Glutamatergic neuron (in vitro differentiated cells): ENCODE measurements at places on chromosomes 2 and 18.
A peak's percentile ranks its signal among the peaks of the same experiment; 100 is the strongest.

DNA sequence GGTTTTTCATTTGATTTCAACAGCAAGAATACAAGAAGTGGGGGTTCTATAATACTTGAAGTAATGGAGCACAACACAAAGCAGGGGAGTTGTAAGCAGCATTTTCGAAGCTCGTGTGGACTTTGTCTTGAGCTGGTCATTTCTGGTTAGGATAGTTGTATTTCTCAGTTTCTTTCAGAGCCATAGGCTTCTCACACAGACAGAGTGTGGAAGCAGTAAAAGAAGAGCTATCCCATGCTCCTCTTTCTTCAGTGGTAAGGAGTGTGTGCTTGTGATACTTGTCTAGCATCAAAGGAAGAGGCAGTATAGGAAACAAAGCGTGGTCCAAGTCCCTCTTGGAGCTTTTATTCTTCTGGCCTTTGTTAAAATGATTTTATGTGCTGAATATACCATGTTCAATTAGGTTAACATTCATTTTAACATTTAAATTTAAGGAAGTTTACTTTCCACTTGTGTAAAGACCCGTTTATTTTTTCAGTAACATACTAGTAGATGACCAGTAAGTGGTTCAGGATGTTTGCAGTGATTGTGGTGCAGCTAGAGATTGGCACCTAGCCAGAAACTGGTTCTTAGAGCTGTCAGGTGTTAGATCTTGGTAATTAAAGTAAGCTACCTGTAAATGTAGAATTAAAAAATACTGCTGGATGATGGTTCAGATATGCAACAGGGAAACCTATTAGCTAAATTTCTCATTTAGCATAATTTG, 14.6 kb downstream of the CCNYL1 start:
- no peak for DNase-seq

DNA sequence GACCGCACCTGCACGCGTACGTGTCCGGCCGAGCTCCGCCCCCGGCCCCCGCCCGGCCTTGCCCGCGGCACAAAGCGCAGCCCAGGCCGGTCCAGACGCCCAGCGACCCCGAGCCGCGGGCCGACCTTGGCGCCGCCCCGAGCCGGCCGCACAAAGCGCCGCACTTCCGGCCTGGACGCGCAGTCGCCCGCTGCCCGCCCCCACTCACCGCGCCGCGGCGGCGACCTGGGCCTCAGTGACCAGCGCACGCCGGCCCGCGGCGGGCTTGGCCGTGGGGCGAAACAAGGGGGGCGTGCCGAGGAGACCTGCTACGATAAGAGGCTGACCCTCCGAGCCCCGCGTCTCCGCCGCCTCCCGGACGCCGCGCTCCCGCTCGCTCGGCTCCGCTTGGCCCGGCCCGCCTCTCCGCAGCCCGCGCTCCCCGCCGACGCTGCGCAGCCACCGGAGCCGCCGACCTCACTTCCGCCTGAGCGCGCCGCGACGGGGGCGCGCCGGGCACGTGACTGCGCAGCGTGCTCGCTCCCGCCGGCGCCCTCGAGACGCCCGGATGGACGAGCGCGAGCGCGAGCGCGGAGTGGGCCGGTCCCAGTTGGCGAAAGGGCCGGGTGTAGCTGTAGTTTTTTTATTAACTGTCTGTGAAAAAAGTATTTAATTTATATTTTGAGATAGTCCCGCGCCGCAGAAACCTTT, at the start of gene FAM168B:
FAM168B (minus strand) TSS at position 455 of the 690 bp plus-strand sequence. CDS start 10,814 bp downstream, outside the sequence.
- DNase-seq = peak; percentile 90

DNA sequence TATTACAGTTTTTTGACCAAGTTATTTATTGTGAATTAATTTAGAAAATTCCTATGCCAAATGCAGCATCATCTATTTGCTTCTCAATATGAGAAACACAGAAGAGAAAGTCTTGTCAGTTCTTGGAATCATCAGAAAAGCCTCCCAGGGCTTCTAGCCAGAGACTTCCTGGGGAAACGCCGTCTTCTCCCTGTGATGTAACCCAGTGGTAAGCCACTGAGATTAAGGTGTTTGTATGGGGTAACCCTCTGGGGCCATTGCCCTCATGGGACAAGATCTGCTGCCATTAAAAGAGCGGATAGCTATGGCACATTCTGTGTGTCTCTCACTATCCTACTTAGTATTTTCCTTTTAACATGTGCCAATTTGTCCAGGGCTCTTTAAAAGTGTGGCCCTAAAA, 28.0 kb downstream of the ANKRD29 start:
- no peak for DNase-seq

DNA sequence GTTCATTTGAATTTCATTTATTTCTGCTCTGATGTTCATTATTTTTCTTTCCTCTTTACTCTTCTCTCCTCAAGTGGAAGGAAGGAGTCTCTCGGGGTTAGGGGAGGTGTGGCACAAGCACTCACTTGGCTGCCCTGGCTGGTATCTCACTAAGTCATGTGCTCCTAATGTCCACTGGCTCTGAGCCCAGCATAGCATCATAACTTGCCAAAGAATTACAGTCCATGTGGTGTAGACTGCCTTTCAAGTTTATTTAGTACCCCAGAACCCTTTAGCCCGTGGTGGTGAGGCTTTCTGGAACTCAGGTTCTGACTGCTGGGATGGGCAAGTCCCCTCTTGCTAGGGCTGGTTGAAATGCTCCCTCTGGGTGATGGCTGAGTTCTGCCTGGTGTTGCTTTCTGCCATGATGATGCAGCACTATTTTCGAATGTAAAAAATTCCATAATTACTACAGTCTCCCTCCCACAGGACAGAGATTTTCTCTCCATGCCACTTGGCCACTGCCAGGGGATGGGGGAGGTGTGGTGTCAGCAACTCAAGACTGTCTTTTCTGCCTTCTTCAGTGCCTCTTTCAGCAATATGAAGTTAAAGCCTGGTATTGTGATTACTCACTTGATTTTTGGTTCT, 22.2 kb downstream of the SPAG16 start:
- DNase-seq = no peak

GRCh38 chr2:232634206-232635150, 1.1 kb downstream of the EFHD1 start:
- no peak for DNase-seq

- no peak for DNase-seq
Measured at GRCh38 chr2:140696449-140696848, 1434.4 kb downstream of the LRP1B start.

DNA sequence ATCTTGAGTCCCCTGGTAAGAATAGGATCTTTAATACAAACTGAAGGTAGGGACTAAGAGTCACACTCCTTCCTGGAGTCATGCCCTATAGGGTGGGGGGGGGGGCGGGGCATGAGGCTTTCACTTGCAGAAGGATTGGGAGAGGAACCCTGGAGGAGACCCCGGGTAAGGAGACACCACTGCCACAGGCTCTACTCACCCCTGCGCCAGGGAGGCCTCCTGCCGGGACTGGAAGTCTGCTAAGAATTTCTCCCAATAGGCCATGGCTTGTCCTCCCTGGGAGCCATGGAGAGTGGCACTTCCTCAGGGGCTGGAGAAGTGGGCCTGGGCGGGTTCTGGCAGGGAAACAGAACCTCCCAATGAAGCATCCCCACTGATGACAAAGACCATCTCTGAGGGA, 645.3 kb upstream of the RAB6C start:
- no peak for DNase-seq

DNA sequence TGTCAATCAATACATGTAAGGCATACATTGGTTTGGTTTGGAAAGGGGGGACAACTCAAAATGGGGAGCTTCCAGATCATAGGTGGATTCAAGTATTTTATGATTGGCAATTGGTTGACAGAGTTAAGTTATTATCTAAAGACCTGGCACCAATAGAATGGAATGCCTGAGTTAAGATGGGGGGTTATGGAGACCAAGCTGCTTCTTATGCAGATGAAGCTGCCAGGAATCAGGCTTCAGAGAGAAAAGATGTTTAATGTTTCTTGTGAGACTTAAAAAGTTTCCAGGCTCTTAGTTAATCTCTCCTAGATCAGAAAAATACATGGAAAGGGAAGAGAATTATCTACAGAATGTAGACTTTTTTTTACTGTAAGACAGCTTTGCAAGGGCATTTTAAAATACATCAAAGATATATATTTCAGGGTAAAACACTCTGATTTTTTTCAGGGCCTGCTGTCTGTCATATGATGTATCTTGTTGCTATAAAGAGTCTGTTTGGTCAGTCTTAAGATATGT, 1343.2 kb upstream of the LRRTM1 start:
- DNase-seq = no peak

GRCh38 chr2:1037066-1037465, 86.4 kb downstream of the SNTG2 start:
- peak; percentile 74 for DNase-seq

DNA sequence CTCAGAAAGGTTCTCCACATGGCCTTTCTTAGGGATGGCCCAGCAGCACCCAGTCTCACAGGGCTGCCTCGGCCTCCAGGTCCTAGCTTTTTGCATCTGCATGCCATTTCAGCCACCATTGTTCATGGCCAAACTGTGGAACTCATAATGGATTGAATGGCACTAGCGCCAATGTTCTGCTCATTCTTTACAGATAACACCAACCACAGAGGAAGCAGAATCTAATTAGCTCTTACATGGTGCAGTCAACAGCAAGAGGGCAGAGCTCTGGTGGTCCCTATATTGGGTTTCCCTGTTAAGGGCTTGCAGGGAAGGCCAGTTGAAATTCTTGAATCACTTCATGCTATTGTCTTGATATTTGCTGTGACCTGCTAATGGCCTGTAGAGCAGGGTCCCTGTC, 45.6 kb downstream of the ARL4C start:
- no peak for DNase-seq

- DNase-seq = no peak
Measured at GRCh38 chr2:82657106-82657505, 1802.0 kb downstream of the SUCLG1 start.

DNA sequence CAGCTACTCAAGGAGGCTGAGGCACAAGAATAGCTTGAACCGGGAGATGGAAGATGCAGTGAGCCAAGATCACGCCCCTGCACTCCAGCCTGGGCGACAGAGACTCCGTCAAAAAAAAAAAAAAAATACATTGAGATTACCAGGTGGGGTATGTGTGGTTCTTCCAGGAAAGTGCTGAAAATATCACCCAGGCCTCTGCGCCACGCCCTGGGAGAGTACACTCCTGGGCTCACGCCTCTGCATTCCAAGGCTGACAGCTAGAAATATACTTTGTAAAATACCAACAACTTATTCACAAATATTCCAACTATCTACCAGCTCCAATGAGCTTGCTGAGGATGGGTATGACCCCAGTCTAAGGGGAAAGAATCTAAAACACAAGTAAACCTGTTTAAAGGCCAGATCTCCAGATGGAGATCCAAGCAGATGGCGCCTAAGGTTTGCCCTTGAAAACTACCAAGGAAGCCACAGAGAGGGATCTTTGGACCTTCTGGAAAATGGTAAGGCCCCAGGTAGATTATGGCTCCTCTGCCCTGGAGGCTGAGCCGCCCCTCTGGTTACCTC, 21.6 kb upstream of the B3GNT7 start:
- DNase-seq = no peak

DNA sequence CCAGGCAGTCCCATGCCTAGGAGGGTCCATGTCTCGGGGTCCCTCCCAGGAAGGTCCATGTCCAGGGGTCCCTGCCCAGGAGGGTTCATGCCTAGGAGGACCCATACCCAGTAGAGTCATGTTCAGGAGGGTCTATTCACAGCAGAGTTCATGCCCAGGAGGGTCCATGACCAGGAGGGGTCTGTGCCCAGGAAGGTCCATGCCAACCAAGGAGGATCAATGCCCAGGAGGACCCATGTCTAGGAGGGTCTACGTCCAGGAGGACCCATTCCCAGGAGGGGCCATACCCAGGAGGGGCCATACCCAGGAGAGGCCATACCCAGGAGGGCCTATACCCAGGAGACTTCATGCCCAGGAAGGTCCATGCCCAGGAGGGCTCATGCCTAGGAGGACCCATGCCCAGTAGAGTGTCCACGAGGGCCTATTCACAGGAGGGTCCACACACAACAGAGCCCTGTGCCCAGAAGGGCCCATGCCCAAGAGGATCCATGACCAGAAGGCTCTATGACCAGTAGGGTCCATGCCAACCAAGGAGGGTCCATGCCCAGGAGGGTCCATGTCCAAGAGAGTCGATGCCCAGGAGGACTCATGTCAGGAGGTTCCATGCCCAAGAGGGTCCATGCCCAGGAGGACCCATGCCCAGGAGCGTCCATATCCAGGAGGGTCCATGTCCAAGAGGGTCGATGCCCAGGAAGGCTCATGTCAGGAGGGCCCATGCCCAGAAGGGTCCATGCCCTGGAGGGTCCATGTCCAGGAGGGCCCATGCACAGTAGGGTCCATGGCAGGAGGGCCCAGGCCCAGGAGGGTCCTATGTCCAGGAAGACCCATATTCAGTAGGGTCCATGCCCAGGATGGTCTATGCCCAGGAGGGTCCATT, 10.1 kb downstream of the GPR35 start:
- DNase-seq = no peak

GRCh38 chr2:15311201-15311907, 249.8 kb downstream of the NBAS start:
- no peak for DNase-seq

DNA sequence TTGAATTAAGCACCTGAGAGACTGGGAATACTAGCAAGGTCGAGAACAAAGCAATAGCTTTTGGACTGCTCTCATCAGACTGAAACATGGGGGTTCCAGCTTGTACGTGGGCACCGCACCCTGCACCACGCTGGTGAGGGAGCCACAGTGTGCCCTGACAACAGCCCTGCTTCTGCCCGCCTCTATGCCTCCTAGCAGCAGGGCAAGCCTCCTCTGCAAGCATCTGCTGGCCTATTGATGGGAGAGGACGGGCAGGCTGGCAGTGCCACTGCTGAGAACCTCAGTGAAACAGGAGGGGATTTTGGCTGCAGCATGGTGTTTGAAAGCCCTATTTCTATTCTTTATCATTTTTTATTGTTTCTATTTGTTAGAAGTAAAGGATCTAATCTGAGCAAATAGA, 146.1 kb upstream of the OTOS start:
- no peak for DNase-seq

DNA sequence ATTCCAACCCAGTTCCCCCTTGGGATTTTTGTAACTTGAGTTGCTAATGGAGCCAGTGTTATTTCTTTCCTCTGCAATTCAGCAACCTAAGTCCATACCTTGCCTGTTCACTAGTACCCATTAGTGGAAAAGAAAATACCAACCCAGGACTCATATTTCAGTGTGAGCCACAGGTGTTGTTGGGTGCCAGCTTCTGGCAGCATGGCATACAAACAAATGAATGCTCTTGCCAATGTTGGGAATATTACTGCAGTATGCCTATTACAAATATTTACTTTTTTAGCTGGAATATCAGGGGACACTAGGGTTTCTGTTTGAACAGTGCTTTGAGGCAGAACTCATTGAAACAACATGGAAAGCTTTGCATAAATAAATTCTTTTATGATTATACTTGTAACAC, 130.2 kb downstream of the NCKAP5 start:
- DNase-seq = no peak

DNA sequence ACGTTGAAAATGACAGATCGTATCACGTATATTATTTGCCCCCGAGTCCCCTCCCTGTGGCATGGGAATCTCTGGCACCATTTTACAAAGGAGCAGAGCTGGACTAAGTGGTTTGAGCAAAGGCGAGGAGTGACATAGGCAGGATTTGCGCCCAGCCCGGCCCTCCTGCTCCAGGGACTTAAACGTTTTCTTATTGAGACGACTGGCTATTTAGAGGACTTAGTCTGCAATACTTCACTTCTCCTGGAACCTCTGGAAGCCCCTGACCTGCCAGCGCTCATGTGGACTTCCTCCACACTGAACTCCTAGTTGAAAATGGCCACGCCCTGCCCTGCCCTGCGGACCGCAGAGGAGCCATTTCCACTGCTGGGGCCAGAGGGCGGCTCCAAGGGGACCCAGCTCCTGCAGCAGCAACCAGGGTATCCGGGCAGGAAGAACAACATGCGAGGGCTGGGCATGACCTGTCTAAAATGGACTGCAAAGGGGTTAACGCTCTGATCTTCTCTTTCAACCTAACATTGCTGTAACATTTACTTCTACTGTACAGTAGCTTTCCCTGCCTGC, 690.7 kb downstream of the LRP1B start:
- no peak for DNase-seq
